ENCODE measurements at places on chromosomes 7 and 10.

GRCh38 chr7:70787286-70787685, 344.7 kb upstream of the GALNT17 start:
- DNase-seq = no peak

DNA sequence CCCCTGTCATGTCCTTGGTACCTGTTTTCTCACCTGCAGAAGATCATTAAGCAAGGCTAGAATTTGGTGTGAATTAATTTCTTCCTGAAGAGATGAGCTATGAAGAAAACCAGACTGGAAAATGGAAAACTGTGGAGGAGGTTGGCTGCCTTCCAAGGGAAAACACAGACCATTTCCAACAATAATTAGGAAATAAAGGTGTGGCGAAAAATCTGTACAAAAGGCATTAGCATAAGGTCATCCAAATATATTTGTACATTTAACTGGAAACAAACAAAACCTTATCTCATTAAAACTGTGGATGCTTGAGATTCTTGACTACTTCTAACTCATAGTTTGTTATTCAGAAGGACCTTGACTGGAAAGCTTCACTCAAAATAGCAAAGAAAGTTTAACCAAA, 1.7 kb downstream of the STN1 start:
- DNase-seq = no peak

- no peak for DNase-seq
These were observed 259.1 kb upstream of the MINDY3 start for GRCh38 chr10:16119445-16119844.

DNA sequence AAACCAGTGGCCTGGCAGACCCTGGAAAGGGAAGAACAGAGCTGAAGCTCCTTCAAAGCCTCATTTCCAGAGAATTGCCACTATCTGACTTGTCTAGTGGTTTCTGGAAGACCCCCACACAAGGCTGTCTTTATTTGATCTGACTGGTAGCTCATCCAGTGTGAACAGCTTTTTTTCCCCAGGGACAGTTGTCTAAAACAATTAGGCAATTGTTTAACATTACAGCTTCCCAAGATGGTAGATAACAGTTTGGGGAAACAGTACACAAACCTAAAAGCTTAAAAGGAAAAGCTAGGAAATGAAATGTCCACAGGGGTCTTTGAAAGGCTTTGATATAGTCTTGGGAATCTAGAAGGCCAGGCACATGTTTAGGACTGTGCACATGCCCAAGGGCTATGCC, 203.4 kb upstream of the CTBP2 start:
- no peak for DNase-seq

DNA sequence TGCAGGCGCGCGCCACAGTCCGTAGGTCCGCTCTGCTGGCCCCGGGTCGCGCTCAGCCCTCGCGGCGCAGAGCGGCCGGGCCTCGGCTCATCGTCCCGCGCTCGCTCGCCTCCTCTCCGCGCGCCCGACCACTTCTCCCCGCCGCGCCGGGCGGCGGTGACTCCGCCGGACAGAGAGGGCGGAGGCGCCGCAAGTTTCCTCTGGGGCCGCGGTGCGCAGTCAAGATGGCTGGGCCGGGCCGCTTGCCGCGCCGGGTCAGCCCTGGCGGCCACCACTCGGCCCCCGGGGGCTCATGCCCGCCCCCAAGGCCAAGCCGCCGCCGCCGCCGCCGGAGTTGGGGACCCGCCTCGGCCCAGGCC, 441 bp downstream of the FZD8 start:
- peak; percentile 15 for DNase-seq

DNA sequence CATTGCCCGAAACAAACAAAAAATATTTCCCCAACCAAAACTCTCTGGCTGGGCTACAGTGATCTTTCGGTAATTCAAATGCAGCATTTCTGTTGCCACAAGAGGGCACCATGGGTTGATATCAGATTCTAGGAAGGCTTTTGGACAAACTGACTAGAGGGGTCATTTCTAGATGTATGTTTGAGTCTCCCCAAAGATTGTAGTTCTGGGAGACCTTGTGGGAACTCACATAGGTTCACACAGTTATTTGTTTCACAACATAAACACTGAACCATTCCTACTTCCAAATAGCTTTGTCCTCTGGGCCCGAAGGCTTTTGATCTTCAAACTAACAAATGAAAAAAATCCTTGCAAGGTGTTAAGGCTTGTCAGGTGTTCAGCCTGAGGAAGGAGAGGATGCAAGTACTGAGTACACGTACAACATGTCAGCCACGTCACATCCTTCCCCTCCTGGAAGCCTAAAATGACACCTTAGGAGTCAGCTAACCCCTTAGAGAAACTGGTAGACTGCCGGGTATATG, 37.0 kb upstream of the IL15RA start:
- peak; percentile 45 for DNase-seq

GRCh38 chr10:132097609-132098377, 32.0 kb downstream of the JAKMIP3 start:
- no peak for DNase-seq

DNA sequence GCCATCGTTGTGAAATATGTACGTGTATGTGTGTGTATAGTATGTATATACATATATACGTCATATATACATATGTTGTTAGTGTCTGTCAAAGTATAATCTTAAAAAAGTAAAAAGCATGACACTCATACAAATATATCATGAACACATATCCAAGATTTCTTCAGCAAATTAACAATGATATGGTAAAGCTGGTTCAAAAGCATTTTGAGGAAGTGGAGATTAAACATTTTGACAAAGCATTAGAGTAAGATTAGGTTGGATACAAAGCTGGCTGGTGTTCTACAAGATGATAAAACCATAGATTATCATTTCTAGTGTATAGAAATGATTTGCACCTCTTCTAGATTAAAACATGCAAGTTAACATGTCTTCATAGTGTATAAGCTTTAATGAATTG, 771 bp upstream of the NUDCD3 start:
- no peak for DNase-seq

DNA sequence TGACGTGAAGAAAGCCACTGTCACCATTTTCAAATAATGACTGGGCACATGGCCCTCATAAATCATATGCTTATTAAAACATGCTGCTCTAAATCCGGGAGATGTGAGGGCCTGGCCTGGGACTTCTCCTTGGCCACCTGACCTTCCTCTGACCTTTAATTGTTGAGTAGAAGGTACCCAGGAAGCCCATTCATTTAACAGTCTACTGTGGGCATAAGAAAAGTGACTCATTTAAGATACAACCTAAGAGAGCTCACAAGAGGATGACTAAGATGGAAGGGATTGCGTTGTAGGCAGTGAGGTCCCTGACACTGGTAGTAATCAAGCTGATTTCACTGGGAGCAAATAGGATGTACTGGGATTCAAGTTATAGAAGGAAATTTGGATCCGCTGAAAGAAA, 203.4 kb upstream of the GPR26 start:
- DNase-seq = no peak

DNA sequence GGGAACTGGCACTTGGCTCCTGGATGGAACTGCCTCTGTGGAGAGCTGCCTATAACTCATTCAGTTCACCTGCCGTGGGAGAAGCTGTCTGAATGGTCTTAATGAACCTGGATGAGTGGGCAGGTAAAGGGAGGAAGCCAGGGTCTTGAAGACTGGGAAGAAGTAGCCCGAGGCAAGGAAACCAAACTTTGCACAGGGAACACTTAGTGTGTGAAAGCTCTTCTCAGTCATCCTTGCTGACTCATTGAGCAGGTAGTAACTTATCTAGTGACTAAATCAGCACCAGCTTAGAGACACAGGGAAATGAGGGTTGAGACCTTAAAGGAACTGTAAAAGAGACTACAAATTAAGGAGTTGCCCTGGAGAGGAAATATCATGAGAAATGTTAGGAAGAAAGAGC, 9.9 kb downstream of the LRRC4 start:
- DNase-seq = no peak

DNA sequence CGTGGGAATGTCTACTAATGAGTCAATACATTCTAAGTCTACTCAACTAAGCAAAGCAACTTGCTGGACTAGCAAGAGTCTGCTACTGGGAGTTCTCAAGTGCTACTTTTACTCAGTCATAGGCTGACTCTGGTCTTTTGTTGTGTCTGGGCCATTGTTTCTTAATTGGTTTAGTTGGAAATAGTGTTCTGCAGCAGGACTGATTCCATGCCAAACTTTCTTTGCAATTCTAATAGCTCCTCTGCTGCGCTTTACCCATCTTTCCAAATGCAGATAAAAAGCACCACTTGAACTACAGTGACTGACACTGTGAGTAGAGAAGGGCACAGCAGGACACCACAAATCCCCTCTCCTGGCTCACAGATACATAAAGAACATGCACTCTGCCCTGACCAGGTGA, 125.7 kb downstream of the CD36 start:
- no peak for DNase-seq
